ENCODE measurements at places on chromosomes 2 and 18. TPM values are rescaled to one million over a fixed set of nuclear protein-coding genes. Genes with fewer than 3 reads are reported as not detected.

Gene NT5C1B
- not detected for total RNA-seq

DNA sequence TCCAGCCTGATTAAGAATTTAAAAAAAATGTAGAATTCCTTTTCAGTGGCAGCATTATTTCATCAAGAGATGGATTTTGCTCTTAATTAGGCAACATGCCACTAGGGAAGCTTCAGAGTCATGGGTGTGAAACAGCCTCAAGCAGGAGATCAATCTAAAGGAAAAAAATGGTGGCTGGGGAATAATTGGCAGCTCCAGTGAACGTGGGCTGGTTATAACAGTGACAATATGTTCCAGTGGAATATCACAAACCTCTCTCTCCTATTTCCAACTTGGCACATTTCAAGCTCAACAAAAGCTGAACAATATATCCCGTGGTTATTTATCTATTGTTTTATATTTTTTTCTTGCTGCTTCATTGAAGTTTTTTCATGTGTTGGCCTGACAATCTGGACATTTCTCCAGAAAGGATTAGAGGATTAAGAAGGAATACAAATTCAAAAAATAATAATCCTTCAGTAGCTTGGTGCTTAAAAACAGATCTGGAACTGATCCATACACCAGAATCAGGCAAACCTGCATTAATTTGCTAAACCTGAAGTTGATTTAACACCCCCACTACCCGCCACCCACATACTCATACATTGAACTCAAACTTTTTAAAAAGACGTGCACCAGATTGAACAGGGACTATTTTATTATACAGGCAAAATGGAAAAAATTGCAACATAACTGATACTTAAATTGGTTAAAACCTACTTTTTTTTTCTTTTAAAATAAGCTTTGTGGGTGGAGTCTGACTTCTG lies 255.9 kb upstream of the SPRED2 start:
- no peak for DNase-seq

GRCh38 chr2:174959787-174960186 lies 45.4 kb downstream of the CHN1 start:
- no peak for DNase-seq

- no peak for DNase-seq
Measured at GRCh38 chr2:125526093-125526492, 1129.9 kb upstream of the GYPC start.

GRCh38 chr2:160680294-160680693 lies 186.7 kb upstream of the RBMS1 start:
- DNase-seq: no peak

DNA sequence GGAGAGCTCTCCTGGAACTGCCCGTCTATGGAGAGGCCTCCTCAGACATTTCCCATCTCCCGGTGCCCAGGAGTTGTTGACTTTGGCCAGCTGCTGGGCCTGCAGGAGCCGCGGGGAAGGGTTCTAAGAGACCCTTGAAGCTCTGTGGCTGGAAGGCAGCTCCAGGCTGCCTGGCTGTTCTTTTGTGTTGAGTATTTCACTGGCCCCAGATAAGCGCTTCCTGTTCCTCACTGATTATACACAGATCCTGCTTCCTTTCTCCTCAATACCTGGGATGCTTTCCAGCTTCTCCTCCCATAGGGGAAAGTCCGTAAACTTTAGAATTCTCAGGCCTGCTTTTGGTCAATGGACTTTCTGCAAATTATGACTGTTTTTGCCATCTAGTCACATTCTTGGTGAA lies 57.8 kb downstream of the TGOLN2 start:
- no peak for DNase-seq

Gene OXER1
- 0.88 TPM for total RNA-seq

Gene SFT2D3
- 30.6 TPM for total RNA-seq

- DNase-seq: no peak
Measured at GRCh38 chr2:181105562-181105961, 125.2 kb downstream of the UBE2E3 start.

DNA sequence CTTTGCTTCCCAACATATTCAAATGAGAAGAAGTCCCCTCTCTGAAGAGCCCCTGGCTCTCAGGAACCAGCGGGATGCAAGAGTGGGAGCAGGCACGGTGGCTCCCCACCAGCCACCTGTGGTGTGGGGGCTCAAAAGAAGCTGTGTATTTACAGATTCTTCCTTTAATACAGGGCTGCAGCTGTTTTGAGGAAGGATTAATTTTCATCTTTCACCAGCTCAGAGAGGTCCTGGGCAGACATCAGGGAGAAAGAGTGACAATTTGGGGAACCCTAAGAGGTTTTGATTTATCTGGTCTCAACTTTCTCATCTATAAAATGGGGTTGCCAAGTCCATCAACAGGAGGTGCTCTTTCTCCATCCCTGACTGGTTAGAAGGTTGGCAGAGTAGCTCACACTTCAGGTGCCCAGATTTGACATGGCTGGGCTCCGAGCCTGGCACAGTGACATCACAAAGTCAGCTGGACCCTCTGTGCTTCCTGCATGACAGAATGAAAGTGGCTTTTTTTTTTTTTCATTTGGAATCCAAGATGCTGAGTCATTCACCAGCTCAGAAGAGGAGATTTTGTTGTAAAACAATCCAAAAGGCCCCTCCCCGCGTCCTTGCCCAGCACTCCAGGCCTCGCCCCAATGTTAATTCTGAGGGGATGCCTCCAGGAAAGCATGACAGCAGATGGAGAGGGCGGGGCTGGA lies 15.5 kb upstream of the SIX2 start:
- DNase-seq: no peak

GRCh38 chr18:9280849-9281248 lies 53.7 kb upstream of the TWSG1 start:
- no peak for DNase-seq
